Cardiac muscle cell (in vitro differentiated cells and primary cell): ENCODE measurements at places on chromosomes 5 and 9. TPM values are rescaled to one million over a fixed set of nuclear protein-coding genes. Genes with fewer than 3 reads are reported as not detected.

EFNA5 gene
- total RNA-seq: 3.9 and 12.0 TPM in 2 replicates

SPATA31D4 gene
- not detected in 2 replicates for total RNA-seq

- no peak overlapping the region for H3K27ac ChIP-seq
- DNase-seq: no peak
- no peaks in the 10 kb centered on the region for H3K4me1 ChIP-seq
- H3K36me3 ChIP-seq: no peaks in the 10 kb centered on the region
- no peaks in the 10 kb centered on the region for H3K27me3 ChIP-seq
Observed at GRCh38 chr5:22779499-22779898, 73.6 kb downstream of the CDH12 start.

GRCh38 chr5:143671674-143672569 lies 140.0 kb upstream of the HMHB1 start:
- no peak for DNase-seq
- H3K27ac ChIP-seq: no peak overlapping the region
- peaks cover 26% of the 10 kb centered on the region for H3K27me3 ChIP-seq
- no peaks in the 10 kb centered on the region for H3K4me1 ChIP-seq

- no peak for DNase-seq
- no peaks in the 10 kb centered on the region for H3K36me3 ChIP-seq
- H3K27me3 ChIP-seq: no peaks in the 10 kb centered on the region
- H3K4me3 ChIP-seq: no peak overlapping the region
- peaks cover 8% of the 10 kb centered on the region for H3K4me1 ChIP-seq
Observed at GRCh38 chr9:121826711-121827110, 175.3 kb downstream of the DAB2IP start.

- peaks cover 51% of the 10 kb centered on the region for H3K4me1 ChIP-seq
- no peaks in the 10 kb centered on the region for H3K36me3 ChIP-seq
- no peak for DNase-seq
- no peak overlapping the region for H3K4me3 ChIP-seq
- no peak overlapping the region for H3K27ac ChIP-seq
- H3K27me3 ChIP-seq: no peaks in the 10 kb centered on the region
Observed at GRCh38 chr9:18495065-18495464, 21.1 kb downstream of the ADAMTSL1 start.

GRCh38 chr5:113089653-113090335 lies 113.2 kb downstream of the DCP2 start:
- H3K27ac ChIP-seq: no peak overlapping the region
- no peaks in the 10 kb centered on the region for H3K36me3 ChIP-seq
- no peak overlapping the region for H3K4me3 ChIP-seq
